ENCODE measurements at places on chromosomes 7 and 10.

GRCh38 chr10:75375838-75376237 lies 25.7 kb downstream of the ZNF503 start:
- DNase-seq, result no peak
- H3K4me3 ChIP-seq, result no peak overlapping the region
- H3K27ac ChIP-seq, result no peak overlapping the region

DNA sequence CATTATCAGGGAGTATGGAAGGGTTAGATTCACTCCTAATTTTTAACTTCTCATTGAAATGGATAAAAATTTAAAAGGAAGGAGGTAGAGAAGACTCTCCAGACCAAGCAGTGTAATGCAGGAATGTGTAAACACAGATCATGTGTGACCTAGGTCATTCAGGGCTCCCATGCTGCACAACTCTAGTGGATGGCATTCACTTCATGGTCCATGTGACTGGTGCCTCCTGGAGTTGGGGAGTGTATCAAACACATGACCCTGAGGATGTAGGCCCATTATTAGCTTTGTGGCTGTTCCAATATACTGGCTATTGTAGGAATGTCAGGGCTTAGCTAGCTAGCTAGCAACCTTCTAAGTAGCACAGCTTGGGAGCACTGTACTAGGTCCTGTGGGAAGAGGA lies 109.9 kb downstream of the SLC25A13 start:
- DNase-seq, result no peak
- peaks cover 13% of the 10 kb centered on the region for H3K4me1 ChIP-seq
- H3K4me3 ChIP-seq, result no peak overlapping the region
- no peaks in the 10 kb centered on the region for H3K27me3 ChIP-seq

DNA sequence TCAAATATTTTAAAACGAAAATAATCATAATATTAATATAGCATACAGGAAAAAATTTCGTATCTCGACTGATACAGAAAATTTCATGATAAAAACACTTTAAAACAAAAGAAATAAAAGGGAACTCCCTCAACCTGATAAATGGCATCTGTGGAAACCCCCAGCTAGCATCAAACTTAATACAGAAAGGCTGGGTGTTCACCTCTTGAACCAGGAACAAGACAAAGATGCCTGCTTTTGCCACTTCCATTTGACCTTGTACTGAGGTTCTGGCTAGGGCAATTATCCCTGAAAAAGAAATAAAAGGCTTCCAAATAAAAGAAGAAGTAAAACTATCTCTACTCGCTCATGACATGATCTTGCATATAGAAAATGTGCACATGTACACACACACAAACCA lies 2.5 kb upstream of the ALOX5 start:
- no peak for DNase-seq
- H3K4me3 ChIP-seq, result no peak overlapping the region

- no peaks in the 10 kb centered on the region for H3K4me1 ChIP-seq
- H3K36me3 ChIP-seq, result no peaks in the 10 kb centered on the region
- no peak for DNase-seq
- no peak overlapping the region for H3K27ac ChIP-seq
- no peak overlapping the region for H3K4me3 ChIP-seq
Measured at GRCh38 chr7:108308276-108308675, 148.0 kb downstream of the NRCAM start.

- H3K4me1 ChIP-seq, result no peaks in the 10 kb centered on the region
- H3K4me3 ChIP-seq, result no peak overlapping the region
- no peak for DNase-seq
- no peaks in the 10 kb centered on the region for H3K27me3 ChIP-seq
- no peak overlapping the region for H3K27ac ChIP-seq
Measured at GRCh38 chr10:10294881-10295529, 722.7 kb upstream of the CELF2 start.

DNA sequence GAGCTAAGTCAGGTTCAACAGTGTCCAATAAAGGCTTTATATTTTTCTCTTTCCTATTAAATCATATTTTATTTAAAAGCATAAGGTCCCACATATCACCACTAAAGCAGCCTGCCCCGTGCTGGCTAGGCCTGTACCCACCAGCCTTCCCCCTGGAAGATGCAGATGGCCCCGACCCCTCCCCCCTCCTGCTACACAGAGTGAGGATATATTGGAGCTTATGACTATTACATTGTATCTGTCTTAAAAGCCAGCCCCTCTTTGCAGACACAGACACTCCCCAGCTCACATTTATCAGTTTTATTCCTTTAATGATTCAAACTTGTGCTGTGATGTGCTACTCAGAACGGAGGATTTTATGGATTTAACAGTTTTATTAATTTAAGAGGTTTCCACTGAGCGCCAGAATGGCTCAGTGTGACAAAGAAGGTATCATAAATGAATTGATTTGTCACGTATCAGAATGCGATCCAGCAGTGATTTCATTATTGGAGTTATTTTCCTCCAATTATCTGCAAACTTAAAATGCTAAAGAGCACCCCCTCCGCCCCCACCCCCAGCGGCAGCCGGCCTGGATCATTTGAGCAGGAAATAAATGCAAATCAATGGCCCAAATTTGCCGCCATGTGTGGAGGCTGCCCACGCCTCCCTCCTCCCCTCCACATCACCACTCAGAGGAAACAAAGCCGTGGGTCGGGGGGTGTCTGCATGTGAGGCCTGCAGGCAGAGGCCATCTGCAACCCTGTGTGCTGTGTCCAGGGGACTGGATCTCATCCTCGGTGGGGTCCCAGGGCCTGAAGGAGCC lies 72.6 kb upstream of the ZMIZ1 start:
- H3K36me3 ChIP-seq, result no peaks in the 10 kb centered on the region
- no peaks in the 10 kb centered on the region for H3K27me3 ChIP-seq
- H3K27ac ChIP-seq, result no peak overlapping the region
- DNase-seq, result no peak

DNA sequence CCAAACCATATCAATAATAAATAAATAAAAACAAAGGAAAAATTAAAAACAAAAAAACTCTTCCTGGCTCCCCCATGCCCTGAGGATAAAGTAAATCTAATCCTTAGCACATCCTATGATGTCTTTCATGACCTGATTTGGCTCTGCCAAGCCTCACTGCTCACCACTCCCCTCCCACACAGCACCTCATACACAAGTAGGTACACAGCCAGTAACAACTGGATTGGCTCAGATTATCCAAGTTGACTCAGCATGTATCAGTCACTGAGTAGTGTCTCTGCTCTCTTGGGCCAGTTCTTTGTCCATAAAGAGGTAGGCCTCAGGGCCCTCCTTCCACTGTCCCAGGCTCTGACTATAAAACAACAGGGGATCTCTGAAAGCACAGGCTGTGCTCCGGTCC lies 99.6 kb downstream of the STRA8 start:
- no peaks in the 10 kb centered on the region for H3K4me1 ChIP-seq
- H3K27ac ChIP-seq, result no peak overlapping the region
- H3K36me3 ChIP-seq, result no peaks in the 10 kb centered on the region
- no peak overlapping the region for H3K4me3 ChIP-seq
- DNase-seq, result no peak
- no peaks in the 10 kb centered on the region for H3K27me3 ChIP-seq

DNA sequence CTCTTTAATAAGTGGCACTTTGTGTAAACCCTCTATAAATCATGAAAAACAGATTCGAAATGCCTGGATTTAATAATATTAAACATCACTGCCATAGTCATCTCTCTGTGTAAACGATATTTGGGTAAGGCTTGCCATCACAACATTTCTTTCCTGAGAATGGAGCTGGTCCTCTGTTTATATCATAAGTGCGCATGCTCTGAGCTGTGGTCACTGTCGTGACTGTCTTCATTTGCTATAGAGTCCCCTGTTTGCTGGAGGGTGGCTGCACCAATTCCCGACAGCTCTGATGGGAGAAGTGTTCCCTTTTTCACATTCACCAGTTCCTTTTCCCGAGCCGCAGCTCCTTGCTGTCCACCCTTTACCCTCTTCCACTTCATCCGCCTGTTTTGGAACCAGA lies 50.4 kb upstream of the AGMO start:
- no peaks in the 10 kb centered on the region for H3K27me3 ChIP-seq
- H3K27ac ChIP-seq, result no peak overlapping the region
- no peak overlapping the region for H3K4me3 ChIP-seq
- H3K36me3 ChIP-seq, result no peaks in the 10 kb centered on the region
- H3K4me1 ChIP-seq, result no peaks in the 10 kb centered on the region
- DNase-seq, result no peak

DNA sequence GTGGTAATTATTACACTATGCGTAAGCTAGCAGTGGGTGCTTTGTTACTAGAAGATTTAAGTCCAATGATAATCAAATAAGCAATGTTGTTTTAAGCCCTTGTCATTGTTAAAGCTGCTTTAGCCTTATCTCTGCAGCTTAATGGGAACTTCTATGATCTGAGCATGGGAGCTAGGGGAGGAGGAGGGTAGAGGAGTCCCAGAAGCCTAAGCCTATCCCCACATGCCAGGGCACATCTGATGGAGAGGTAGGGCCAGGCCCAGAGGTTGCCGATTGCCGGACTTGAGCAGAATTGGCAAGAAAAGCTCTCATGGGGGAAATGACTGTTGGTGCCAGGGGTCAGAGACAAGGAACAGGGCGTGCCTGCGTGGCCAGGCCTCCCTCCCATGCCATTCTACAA lies 13.4 kb downstream of the CUBN start:
- H3K4me1 ChIP-seq, result no peaks in the 10 kb centered on the region
- DNase-seq, result no peak
- no peaks in the 10 kb centered on the region for H3K36me3 ChIP-seq
- H3K27ac ChIP-seq, result no peak overlapping the region

- H3K4me3 ChIP-seq, result peak overlapping the region; percentile 61
- H3K4me1 ChIP-seq, result no peaks in the 10 kb centered on the region
- peaks cover 34% of the 10 kb centered on the region for H3K27me3 ChIP-seq
- DNase-seq, result no peak
- H3K36me3 ChIP-seq, result no peaks in the 10 kb centered on the region
Measured at GRCh38 chr10:60732807-60733516, 45.3 kb upstream of the CDK1 start.

DNA sequence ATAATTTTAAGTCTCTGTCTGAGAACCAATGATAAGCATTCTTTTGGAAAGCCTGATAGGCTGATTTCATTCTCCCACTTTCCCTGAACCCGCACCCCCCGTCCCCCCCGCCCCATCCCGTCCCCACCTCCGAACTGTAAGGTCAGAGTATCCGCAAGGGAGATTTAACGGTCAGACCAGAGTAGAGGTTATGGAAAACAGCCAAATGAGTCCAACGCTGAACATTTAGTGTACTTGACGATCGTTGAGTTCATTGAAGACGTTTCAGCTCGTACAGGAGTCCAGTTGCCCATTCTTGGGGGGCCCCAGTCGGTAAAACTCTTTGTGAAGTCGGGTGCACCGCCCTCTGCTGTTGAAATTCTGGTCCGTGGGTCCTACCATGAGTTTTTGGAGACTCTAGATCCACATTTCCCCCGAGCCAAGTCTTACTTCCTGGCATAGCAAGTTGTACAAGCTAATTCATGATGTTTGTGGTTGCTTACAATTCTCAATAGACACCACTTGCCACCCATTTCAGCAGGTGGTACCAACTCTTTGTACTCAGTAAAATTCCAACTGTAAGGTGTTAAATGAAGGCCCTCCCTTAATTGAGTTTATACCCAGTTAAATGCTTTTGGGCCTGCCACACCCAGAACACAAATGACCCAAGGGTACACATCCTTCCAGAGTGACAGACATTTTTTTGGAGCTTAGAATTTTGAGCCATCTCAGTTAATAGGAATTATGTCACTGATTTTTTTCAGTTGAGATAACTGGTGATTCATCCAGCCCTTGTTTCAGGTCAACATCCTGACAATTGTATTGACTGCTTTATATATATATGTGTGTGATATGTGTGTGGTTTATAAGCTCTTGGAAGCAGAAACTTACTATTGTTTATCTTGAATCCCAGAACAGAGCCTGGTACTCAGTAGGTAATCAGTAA lies 1.2 kb downstream of the MARCHF5 start:
- H3K4me1 ChIP-seq, result peaks cover 21% of the 10 kb centered on the region
- no peaks in the 10 kb centered on the region for H3K27me3 ChIP-seq
- H3K36me3 ChIP-seq, result no peaks in the 10 kb centered on the region
- peak; percentile 52 for DNase-seq
- H3K4me3 ChIP-seq, result peak overlapping the region; percentile 86

DNA sequence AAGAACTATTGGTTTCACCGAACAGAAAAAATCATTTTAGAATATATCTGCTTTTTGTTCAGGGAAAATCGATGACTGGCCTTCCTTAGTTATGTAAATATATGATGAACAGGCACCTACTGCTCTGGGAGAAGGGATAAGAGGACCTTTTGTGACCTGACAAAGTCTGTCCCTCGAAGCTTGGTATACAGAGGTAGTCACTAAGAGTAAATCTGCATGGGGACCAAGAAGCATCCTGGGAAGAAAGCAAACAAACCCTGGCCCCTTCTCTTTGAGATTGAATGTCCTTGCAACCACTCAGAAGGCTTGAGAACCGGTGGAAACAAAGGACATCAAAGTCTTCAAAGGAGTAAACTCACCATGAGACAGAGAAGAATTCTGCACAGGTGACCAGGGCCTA lies 52.3 kb downstream of the SKIDA1 start:
- no peak overlapping the region for H3K4me3 ChIP-seq
- no peaks in the 10 kb centered on the region for H3K27me3 ChIP-seq
- H3K27ac ChIP-seq, result no peak overlapping the region
- DNase-seq, result no peak
- H3K36me3 ChIP-seq, result no peaks in the 10 kb centered on the region
- no peaks in the 10 kb centered on the region for H3K4me1 ChIP-seq

GRCh38 chr7:20131776-20132175 lies 85.4 kb downstream of the MACC1 start:
- H3K27ac ChIP-seq, result no peak overlapping the region
- no peaks in the 10 kb centered on the region for H3K27me3 ChIP-seq
- H3K4me3 ChIP-seq, result no peak overlapping the region
- H3K36me3 ChIP-seq, result no peaks in the 10 kb centered on the region
- H3K4me1 ChIP-seq, result no peaks in the 10 kb centered on the region

- no peak overlapping the region for H3K27ac ChIP-seq
- no peak for DNase-seq
- H3K36me3 ChIP-seq, result no peaks in the 10 kb centered on the region
- no peak overlapping the region for H3K4me3 ChIP-seq
Measured at GRCh38 chr10:16909271-16909767, 92.1 kb upstream of the RSU1 start.

GRCh38 chr10:34526186-34526585 lies 288.9 kb downstream of the PARD3 start:
- no peak overlapping the region for H3K27ac ChIP-seq
- no peak for DNase-seq
- no peak overlapping the region for H3K4me3 ChIP-seq
- peaks cover 29% of the 10 kb centered on the region for H3K4me1 ChIP-seq
- no peaks in the 10 kb centered on the region for H3K36me3 ChIP-seq
- H3K27me3 ChIP-seq, result no peaks in the 10 kb centered on the region

DNA sequence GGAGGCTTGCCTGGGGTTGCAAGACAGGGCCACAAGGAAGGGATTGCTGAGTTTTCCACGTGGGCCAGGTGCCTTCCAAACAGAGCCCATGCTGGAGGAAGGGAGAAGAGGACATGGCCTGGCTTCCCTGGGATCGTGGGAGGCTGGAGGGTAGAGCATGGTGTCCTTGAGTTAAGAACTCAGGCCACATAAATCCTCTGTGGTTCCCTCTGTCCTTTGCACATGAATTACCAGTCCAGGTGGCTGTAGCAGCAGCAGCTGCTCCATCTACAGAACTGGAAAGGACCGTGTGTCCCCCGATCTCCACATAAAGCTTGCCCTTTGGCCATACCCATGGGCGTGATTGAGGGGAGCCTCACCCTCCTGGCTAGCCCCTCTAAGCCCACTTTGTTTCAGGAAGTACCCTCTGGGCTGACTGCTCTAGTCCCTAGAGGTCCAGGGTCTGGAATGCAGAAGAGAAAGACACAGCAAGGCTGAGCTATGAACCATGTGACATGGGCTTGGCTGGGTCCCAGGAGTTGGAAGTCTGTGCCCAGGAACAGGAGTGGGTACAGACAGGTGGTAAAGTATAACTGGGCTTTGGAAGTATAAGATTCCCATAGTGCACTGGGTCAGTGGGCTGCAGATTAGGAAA lies 84.9 kb downstream of the C10orf105 start:
- no peak overlapping the region for H3K27ac ChIP-seq
- H3K4me3 ChIP-seq, result no peak overlapping the region

Data from gastrocnemius medialis (tissue), 4 donors.